MG63 (cell line): ENCODE measurements at places on chromosomes 2 and 18. TPM values are rescaled to one million over a fixed set of nuclear protein-coding genes. Genes with fewer than 3 reads are reported as not detected.

GRCh38 chr18:59426855-59427254 is 67.8 kb upstream of the LMAN1 start:
- DNase-seq: no peak

DNA sequence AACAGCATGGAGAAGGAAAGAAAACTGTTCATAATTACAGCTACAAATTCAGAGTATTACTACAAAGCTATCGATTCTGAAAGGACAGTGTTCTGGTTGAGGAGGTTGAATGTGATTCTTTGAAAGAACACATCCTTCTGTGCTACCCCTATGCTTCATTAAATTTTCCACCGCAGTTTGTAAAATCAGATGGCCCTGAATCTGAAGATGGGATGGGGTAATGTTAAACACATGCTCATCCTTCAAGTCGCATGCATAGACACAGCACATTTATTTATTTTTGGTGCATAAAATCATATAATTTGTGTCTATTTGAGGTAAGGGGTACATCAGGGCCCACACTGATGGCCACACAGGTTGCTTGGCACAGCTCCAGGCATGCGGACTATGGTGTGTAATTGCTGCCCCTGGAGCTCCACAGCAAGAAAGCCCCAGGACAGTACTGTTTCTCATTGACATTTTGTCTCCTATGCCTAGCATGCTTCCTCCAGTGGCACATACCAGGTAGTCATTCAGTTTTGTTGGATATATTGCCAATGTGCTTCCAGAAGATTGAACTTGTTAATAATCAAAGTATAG is 238.8 kb upstream of the TANK start:
- DNase-seq: no peak

GRCh38 chr2:23533338-23533695 is 148.3 kb downstream of the KLHL29 start:
- DNase-seq: no peak

Gene KCNK3
- total RNA-seq: 0.69 TPM in 1 of 2 replicates, not detected in the other
